ENCODE measurements at places on chromosomes 12 and 14.

DNA sequence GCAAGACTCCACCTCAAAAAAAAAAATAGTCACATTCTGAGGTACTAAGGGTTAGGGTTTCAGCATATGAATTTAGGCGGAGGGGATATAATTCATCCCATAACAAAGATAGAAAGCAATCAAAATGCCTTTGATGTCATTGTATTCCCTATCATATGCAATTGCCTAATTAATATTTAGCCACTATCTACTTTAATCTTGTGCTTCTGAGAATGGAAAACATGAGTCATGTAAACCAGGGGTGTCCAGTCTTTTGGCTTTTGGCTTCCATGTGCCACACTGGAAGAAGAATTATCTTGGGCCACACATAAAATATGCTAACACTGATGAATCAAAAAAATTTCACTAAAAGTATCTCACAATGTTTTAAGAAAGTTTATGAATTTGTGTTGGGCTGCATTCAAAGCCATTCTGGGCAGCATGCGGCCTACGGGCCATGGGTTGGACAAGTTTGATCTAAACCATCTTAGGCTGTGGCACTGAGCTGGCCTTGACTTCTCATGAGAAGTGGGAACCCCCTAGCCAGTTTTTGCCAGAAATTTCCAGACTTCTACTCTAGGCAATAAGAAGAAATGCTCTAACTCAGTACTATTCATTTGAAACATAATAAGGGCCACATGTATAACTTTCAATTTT, 219.8 kb downstream of the PTPRO start:
- no peak for DNase-seq

GRCh38 chr12:109757671-109758265, 44.1 kb downstream of the FAM222A start:
- DNase-seq: no peak

DNA sequence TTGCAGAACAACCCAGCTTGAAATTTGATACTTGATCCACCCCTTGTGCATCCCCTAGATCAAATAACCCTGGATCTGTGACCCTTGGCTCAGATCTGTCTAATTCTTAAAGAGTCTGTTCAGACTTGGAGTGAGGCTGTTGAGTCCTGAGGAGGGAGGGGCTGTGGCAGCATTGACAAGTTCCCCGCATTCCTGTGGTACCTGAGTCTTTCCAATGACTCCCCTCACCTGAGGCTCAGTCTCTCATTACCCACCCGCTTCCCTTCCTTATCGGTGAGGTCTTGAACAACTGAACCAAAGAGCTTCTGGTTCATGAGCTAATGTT, 16.1 kb upstream of the HDAC7 start:
- DNase-seq: no peak

- peak; percentile 3 for DNase-seq
Measured at GRCh38 chr12:27781680-27782079, 1.6 kb upstream of the MANSC4 start.

DNA sequence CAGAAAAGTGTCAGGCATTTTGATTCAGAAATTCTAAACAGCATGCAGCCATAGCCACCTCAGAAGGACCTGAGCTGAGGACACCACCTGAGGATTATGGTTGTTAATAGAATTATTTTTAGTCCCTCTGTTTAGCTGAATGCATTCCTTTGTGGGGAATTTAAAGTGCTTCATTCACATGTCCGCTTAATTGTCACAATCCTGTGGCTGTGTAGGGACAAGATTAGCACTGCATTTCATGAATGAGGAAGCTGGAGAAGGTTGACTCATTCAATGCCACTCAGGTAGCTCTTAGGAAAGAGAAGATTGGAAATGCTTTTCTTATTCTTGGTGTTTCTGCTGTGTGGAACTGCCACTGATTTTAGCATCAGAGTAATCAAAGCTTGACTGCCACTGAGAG, 42.0 kb upstream of the KRR1 start:
- DNase-seq: no peak

DNA sequence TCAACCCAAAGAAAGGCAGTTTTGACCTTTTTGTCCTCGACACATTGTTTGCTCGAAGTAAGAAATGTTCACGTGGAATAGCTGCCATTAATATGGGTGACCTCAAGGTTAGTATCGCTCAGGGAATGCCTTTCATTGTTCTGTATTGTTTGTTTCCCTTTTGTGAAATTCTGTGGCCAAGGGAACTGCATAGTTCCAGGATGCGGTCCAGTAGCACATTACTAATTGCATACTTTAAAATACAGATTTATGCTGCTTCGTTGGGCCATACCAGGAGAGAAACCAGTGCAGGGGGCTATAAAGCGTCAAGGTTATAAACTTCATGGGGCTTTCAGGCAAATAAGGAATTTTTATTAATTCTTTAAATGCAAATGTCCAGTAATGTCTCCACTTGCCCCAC, 73.3 kb upstream of the USP44 start:
- DNase-seq: no peak

DNA sequence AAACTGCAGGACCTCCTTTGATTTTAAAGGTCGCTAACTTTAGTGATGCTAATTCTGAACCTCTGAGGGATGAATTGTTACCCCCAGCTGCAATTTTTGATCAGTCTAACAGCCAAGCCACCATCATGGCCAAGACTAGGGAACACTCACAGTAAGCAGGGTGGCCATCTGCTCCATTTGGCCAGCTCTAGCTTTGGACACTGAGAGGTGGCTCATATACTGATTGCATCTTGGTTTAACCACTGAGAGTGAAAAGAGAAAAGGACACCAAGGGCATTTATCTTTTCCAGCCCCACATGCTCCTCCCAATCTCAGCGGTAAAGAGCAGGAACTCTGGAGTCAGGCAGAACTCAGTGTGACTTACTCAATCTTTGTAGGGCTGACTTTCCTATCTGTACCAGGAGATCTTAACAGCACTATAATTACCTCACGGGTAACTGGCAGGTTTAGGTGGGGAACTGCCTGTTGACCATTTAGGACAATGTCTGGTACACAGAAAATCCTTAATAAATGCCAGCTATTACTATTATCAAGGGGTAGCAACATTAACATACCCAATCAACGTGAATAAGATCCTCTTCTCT, 6.2 kb downstream of the LPCAT3 start:
- DNase-seq: no peak
